ENCODE measurements at places on chromosomes 1 and 21. TPM values are rescaled to one million over a fixed set of nuclear protein-coding genes. Genes with fewer than 3 reads are reported as not detected.
A peak's percentile ranks its signal among the peaks of the same experiment; 100 is the strongest.

The NCSTN gene
- 142 TPM for total RNA-seq

The AKT3 gene
- 42.4 TPM for total RNA-seq

The PCAT6 gene
- 5.7 TPM for total RNA-seq

GRCh38 chr1:82994616-82995263, 1004.2 kb downstream of the TTLL7 start:
- H3K4me3 ChIP-seq = no peak overlapping the region
- H3K27ac ChIP-seq = no peak overlapping the region
- no peaks in the 10 kb centered on the region for H3K36me3 ChIP-seq
- no peaks in the 10 kb centered on the region for H3K4me1 ChIP-seq

DNA sequence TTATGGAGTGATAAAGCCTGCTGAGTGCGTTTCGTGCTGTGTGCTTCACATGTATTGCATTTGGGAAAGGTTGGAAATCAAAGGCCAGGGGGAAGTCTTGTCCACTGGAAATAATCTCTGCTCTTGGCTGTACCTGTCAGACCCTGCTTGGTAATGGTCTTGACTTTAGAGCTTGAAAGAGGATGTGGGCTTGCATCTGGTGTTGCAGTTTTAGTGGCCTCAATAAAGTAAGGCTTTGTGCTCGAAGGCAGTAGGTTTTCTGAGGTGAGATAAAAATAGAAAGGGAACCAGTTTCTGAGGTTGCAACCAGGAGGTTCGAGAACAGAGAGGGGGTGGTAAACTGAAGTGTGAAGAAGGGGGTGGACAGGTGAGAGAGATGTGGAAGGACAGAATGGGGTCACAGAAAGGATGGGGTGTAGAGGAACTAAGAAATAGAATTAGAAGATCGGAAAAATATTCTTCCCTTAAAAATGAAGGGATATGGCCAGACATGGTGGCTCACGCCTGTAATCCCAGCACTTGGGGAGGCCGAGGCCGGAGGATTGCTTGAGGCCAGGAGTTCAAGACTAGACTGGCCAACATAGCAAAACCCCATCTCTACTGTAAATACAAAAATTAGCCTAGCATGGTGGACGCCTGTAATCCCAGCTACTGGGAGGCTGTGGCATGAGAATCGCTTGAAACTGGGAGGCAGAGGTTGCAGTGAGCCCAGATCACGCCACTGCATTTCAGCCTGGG, 1.5 kb downstream of the S100PBP start:
- peaks cover 22% of the 10 kb centered on the region for H3K4me1 ChIP-seq
- no peaks in the 10 kb centered on the region for H3K27me3 ChIP-seq
- peak overlapping the region; percentile 95 for H3K27ac ChIP-seq
- no peak for DNase-seq

GRCh38 chr1:51044199-51044598, 57.8 kb upstream of the C1orf185 start:
- DNase-seq = no peak
- no peak overlapping the region for H3K4me3 ChIP-seq
- no peaks in the 10 kb centered on the region for H3K36me3 ChIP-seq

DNA sequence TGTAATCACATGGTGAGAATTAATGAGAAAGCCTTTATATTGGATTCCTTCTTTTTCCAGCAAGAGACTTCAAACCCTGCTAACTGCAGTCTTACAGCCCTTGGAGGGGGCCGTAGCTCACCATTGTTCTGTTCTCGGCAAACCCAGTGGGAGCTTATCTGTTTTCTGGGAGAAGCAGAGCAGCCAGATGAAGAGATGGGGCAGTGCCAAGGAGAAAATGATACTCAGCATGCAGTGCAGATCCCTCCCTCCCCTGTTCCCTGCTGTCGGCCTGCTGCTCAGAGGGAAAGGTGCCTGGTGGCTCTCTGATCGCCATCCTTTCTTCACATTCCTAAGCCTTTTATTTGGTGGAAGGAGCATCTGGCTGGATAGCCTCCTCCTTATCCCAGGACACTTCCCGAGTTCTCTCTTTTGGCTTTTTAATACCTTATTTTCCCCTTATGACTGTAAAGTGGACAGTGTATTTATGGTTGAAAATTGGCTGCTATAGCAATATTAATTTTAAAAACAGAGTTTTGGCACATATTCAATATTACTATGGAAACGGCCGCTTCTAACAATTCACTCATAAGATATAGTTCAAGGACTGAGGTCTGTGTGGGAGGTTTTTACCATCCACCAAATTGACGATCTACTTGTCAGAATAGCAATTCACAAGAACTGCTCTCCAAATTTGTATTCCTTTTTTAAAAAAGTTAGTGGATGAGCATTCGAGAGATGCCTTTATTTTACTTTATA, 203.4 kb downstream of the CRB1 start:
- H3K27ac ChIP-seq = no peak overlapping the region
- no peaks in the 10 kb centered on the region for H3K36me3 ChIP-seq
- no peaks in the 10 kb centered on the region for H3K27me3 ChIP-seq
- no peak overlapping the region for H3K4me3 ChIP-seq

DNA sequence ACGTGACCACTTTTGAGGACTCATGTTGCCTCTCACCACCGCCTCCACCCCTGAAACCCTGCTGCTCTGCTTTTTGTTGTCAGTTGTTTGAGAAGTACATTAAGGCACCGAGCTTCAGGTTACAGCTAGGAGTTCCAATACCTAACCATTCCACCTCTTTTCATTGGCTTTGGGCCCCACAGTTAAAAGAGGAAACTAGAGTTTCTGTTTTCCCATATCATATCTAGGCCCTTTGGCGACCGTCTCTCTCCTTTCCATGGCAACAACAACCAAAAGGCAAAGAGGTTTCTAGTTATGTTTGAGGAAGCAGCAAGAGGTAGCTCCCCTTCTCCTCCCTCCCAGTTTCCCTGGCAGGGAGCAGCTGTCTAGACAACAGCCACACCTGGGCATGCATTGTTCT, 5.9 kb downstream of the ANKRD35 start:
- no peak for DNase-seq
- no peak overlapping the region for H3K4me3 ChIP-seq
- H3K36me3 ChIP-seq = no peaks in the 10 kb centered on the region
- no peak overlapping the region for H3K27ac ChIP-seq

DNA sequence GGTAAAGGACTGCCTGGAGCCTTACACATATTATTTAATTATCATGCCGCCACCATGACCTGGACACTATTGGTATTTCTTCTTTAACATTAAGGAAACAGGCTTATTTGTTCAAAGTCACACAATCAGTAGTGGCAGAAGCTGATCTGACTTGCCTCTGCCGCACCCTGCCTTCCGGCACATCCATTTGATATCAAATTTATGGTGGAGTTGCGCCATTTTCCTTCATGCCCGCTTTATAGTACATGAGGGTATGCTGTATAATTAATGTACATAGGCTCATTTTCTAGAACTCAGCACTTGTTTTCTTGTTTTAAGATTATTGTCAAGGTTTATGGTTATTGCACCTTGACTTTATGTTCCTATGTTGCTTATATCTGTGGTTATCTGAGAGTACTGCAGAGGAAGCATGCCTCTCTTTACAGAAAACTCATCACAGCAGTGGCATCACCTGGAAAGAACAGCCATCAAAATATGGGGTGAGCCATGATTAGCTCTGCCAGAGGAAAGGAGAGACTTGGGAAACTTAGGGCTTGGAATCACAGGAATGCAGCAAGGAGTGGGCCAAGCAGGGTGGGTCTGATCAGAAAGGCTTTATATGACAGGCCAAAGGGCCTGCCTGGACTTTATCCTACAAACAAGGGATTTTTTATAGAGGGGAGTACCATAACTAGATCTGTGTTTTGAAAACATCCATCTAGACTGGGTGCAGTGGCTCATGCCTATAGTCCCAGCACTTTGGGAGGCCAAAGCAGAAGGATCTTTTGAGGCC, 72.2 kb upstream of the GJB5 start:
- H3K27me3 ChIP-seq = peaks cover 14% of the 10 kb centered on the region
- H3K4me3 ChIP-seq = no peak overlapping the region
- no peak overlapping the region for H3K27ac ChIP-seq
- H3K4me1 ChIP-seq = peaks cover 16% of the 10 kb centered on the region
- no peak for DNase-seq
